COR-L47 (cell line): ENCODE measurements at places on chromosomes 7 and 10.

- DNase-seq, result no peak
Observed at GRCh38 chr10:74794531-74794930, 31.9 kb upstream of the KAT6B start.

- DNase-seq, result no peak
Observed at GRCh38 chr7:148978091-148978490, 50.2 kb downstream of the PDIA4 start.

- DNase-seq, result peak; percentile 44
Observed at GRCh38 chr10:28503114-28503513, 29.8 kb upstream of the WAC start.

GRCh38 chr7:32415519-32415918, 74.7 kb downstream of the LSM5 start:
- no peak for DNase-seq

DNA sequence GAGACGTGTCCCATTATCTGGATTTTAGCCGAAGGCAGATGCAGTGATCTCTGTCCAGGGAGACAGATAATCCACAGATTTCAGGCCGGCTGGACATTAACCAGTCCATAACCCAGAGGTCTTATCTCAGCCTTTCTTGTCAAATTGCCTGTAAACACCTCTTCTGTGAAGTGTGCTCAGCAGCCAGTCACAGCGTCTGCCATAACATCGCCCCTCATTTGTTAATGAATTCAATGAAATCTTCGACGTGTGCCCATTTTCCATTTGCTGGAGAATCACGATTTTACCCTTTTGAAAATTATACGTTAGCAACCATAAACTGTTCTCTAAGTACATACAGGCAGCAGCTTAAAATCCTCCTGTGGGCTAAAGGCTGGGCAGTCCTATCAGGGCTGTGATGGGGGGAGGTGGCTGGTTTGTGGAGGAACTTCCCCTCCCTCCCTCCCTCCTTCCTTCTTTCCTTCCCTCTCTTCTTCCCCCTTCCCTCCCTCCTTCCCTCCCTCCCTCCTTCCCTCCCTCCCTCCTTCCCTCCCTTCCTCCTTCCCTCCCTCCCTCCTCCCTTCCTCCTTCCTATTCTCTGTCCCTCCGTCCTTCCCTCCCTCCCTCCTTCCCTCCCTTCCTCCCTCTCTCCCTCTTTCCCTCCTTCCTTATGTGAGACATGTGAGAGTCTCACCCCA, 26.6 kb upstream of the FAM20C start:
- no peak for DNase-seq

DNA sequence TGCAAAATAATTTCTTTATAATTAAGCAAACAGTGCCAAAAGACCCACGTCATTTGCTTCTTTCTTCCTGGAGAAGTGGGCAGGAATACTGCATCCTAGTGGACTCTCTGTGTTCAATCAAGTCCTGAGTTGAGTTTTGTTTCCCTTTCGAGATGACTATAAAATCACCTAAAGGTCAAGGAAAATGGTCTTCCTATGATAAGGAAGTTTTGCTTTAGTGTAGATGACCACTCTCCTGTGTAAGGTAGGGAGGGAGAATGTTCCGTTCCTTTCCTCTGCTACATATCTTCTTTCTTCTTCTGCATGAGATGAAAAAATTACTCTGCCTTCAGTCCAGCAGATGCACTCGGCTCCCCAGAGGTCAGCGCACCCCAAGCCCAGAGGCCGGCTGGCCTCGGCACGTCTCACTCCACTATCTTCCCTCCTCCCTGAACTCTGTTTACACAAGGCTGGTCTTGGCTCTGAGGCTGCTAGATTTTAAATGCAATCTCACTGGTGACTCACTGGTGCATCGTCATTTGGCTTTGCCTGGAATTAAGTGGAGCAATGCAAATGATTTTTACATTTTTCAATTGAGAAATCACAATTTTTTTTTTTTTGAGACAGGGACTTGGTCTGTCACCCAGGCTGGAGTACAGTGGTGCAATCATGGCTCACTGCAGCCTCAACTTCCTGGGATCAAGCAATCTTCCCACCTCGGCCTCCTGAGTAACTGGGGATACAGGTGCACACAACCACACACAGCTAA, 18.6 kb upstream of the VDAC2 start:
- DNase-seq, result no peak

GRCh38 chr7:150901160-150902035, 49.1 kb downstream of the AOC1 start:
- peak; percentile 88 for DNase-seq

DNA sequence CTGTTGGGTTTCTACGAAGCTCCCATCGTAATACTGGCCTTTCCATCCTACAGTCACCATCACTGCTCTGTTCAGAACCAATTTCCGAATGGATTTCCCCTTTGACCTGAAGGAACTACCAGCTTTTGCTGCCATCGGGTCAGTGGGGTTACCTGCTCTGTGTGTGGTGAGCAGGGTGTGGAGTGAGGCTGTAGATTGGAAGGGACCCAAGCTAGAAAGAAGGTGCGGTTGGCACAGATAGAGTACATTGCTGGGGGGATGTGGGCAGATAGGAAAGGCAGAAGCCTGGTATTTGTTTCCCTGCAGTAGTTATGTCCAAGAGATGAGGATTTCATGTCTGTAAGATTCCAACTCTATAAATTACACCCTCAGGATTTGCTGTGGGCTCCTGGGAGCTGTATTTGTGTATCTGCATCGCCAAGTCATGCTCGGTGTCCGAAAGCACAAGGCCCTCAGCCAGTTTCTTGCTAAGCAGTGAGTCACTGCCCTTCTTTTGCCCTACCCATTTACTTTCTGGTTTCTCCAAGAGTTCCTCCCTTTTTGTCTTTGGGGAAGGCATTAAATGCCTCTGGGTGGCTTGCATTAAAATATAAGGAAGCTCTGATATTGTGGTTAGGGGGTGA, 15.4 kb downstream of the CLCN1 start:
- no peak for DNase-seq

GRCh38 chr7:332646-333392, 42.8 kb downstream of the FOXL3 start:
- DNase-seq, result peak; percentile 69

- no peak for DNase-seq
Observed at GRCh38 chr10:51047857-51048256, 26.4 kb upstream of the PRKG1 start.

- DNase-seq, result no peak
Observed at GRCh38 chr10:47253651-47254375, 46.2 kb upstream of the GDF10 start.

GRCh38 chr10:113680190-113681111, 739 bp downstream of the CASP7 start:
- DNase-seq, result no peak

DNA sequence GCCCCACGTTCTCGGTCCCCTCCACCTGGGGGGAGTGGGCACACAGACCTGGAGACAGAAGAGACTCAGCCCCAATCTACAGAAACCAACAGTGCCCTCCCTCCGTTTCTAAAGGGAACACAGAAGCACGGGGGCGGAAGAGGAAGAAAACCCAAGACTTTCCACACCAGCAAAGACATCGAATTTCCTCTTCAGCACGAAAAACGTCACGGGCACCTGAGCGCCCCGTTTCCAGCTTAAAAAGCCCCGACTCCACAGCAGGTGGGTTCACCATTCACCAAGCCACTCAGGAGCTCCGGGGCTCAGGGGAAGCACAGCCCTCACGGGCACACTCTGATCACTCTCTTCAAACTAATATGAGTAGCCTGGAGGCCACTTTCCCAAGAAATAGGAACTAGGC, 19.6 kb downstream of the NUDT1 start:
- DNase-seq, result no peak

- DNase-seq, result no peak
Observed at GRCh38 chr7:143002106-143002505, 24.8 kb downstream of the OR9A2 start.

DNA sequence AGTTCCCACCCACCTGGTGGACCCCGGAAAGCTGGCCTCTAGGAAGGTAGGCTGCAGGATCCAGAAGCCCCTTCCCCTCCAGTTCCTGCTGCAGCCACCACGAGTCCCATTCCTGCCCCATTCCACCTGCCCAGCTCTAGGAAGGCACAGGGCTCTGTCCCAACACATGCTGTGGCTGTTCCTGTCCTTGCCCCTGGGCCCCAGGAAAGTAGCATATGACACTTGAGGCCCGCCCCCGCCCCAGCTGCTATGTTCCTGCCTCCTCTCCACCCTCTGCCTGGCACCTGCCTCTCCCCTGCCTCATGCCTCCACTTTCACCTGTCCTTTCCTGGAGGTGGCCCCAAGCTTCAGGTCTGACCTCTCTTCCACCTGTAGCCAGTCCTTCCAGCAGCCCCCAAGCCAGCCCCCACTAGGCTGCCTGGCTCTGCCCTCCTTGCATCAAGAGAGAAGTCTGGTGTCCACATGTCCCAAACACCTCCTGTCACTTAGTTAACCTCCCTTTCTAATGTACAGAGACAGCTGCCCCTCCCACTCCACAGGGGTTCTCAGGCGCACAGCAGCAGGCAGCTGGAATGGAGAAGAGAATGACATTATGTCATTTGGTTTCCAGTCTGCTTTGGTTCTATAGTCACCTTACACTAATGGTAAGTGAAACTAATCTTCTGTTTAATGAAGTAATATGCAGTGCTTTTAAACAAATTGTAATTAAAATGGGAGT, 22.7 kb downstream of the YKT6 start:
- DNase-seq, result peak; percentile 80

DNA sequence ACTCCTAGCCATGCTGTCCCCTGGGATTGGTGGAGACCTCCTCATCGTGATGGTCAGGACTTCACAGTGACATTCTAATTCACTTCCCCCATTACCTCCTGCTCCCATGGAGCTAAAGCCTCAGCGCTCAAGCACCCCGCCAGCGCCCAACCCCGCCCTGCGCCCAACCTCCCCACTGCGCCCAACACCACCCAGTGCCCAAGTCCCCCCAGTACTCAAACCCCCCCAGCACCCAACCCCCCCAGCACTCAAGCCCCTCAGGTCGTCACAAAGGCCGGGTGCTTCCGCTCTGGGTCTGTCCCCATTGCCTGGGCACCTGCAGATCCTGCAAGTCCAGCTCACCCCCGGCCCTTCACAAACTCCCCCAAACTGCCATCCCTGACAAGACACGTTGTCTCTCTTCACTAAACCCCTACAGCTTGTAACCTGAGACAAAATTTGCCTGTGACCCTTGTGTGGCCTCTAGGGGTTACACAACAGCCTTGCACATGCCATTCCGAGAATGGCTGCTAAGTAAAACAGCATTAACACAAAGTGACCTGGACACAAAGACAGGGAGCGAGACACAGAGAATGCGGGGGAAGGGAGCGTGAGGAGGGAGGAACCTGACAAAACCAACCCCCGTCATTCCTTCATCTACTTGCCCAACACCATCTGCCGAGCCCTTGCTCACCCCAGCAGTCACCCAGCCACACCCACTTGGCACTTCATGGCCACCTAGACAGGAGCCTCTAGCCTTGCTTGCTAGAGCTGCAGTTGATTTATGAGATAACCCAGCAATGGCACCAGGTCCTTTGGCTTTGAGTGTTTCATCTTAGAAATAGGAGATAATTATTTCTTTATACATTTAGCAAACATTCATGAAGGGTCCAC, 107.8 kb downstream of the ADARB2 start:
- no peak for DNase-seq

DNA sequence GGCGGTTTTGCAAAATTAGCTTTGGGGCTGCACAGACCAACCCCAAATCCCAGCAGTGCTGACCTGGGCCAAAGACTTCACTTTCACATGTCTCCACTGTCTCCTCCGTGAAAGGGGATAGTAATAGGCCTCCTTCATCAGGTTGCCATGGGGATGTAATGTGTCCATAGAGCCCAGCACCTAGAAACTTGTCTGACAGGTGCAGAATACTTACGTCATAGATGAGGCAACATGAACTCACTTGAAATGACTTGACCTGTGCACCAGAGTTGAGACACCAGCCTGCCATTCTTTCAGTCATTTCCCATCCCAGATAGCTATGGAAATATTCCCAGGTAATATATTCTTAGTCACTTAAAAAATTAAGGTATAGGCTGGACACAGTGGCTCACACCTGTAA, 94.2 kb downstream of the INSYN2A start:
- DNase-seq, result no peak

- no peak for DNase-seq
Observed at GRCh38 chr10:84826704-84827103, 498.3 kb downstream of the CCSER2 start.

DNA sequence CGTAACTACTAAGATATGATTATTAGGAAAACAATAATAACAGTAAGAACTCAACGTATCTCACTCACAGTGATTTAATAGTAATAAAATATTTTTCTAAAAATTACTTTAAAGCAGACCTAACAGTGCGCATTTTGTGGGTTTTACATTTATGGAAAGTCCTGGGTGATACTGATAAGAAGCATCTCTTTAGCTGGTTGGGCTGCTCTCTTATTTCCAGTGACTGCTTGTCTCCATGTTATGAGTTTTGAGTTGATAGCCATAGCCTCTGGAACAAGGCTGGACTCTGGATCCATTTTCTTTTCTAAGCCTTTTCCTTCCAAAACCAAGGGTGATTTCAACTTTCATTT, 29.5 kb upstream of the INHBA start:
- no peak for DNase-seq

- no peak for DNase-seq
Observed at GRCh38 chr7:69482676-69483075, 115.6 kb upstream of the AUTS2 start.

GRCh38 chr7:138865843-138866242, 67.8 kb upstream of the ATP6V0A4 start:
- no peak for DNase-seq

GRCh38 chr7:67595431-67596180, 599.0 kb downstream of the TYW1 start:
- no peak for DNase-seq

DNA sequence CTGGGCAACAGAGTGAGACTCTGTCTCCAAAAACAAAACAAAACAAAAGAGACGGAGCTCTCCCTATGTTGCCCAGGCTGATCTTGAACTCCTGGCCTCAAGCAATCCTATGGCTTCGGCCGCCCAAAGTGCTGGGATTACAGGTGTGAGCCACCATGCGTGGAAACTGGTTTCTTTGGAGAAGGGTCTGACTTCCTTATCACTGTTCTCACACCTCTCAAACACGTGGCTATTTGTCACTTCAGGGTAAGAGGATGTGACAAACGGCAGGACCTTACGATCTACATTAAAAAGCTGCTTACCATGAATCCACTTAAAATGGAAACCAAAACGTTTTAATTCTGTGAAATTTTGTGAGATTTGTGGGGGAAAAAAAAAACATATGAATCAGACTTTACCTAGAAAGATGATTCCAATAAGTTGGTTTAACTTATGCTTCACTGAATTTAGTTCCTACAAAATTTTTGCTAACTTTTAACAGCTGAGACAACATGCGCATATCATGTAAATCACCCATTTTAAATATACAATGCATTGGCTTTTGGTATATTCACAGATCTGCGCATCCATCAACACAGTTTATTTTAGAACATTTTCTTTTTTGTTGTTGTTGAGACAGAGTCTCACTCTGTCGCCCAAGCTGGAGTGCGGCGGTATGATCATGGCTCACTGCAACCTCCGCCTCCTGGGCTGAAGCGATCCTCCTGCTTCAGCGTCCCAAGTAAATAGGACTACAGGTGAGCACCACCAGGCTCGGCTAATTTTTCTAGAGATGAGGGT, 18.7 kb upstream of the FOXK1 start:
- no peak for DNase-seq
